HTR-8/SVneo (cell line): ENCODE measurements at places on chromosomes 11 and 22.

DNA sequence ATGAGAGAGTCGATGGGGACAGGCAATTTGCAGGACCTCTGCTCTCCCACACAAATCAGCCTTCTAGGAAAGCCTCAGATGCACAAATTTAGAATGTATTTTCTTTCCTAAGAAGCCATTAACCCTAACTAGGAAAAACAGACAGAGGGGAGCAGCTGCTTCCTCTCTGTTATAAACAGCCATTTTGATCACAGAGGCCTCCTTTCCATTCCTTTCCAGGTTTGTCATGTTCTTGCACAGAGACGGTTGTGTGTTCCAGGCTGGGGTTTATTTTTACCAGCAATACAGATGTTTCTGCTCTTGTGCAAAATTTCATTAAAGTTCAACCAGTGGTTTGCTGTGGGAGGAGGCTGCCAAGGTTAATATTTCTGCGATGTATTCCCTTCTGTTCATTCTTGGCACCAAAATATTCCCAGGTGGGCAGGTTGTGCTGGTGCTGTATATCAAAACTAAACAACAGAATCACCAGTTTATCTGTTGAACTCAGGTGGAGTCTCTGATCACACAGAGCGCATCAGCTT lies 90.2 kb downstream of the NAV2 start:
- DNase-seq = no peak

GRCh38 chr11:97118614-97119200 lies 728.9 kb downstream of the JRKL start:
- DNase-seq = no peak

GRCh38 chr11:13837286-13837685 lies 125.2 kb upstream of the SPON1 start:
- DNase-seq = no peak

- no peak for DNase-seq
These were observed 10.2 kb downstream of the CCDC34 start for GRCh38 chr11:27352781-27353180.

DNA sequence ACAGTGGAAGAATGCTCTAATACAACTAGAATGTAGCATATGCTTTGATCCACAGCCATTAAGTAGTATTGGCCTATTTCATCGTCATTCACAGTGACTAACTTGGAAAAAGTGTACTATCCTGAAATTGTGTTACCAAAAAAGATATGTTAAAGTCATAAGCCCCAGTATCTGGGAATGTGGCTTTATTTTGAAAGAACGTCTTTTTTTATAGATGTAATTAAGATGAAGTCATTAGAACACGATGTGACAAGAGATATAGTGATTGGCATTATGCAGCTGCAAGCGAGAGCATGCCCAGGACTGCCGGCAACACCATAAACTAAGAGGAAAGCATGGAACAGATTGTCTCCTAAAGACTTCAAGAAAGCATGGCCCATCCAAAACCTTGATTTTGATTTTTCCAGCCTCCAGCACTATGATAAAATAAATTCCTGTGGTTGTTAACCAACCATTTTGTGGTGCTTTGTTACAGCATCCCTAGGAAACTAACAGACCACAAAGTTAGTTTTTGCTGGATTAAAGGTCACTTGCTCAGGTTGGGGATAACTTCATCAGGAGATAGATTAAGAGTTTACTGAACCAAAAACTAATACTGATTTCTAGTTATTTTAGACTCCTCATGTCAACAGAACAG lies 870.6 kb upstream of the LRRC4C start:
- DNase-seq = no peak

- peak; percentile 26 for DNase-seq
These were observed 9.9 kb upstream of the IGLL5 start for GRCh38 chr22:22877523-22878210.

DNA sequence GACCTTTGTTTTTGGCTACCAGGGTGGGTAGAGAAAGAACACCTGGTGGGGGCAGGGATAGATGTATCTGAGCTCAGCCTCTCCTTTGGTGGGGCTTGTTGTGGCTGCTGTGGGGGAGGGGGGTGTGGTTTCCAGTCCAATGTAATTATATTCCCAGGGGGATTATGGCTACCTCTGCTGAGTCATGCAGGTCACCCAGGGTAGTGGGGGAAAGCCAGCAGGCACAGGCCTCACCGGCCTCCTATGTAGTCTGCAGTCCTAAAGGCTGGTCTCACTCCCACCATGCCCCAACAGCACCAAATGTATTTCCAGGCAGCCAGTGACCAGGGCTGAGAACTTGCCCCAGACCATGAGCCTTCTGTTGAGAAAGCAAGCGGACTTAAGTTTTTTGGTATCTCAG lies 119.6 kb downstream of the DYNC2H1 start:
- no peak for DNase-seq

GRCh38 chr22:49305214-49305965 lies 522.3 kb downstream of the BRD1 start:
- peak; percentile 30 for DNase-seq

GRCh38 chr11:47857892-47858543 lies 9.9 kb upstream of the NUP160 start:
- DNase-seq = no peak

DNA sequence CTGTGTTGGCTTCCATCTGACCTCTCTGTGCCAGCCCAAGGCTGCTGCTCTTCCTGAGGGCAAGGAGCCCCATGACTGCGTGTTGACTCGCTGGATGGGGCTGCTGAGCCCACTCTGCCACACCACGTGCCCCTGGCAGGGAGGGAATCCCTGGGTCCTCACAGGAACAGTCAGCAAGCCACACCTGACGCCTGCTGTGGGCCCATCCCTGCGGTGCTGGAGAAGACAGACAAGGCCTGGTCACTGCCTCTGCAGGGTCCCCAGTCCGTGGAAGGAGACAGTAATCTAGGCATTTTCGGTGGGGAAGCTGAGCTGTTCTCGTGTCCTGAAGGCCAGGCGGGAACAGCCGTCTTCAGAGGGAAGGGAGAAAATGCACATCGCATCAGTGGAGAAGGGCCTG lies 10.6 kb upstream of the PPP6R3 start:
- no peak for DNase-seq

DNA sequence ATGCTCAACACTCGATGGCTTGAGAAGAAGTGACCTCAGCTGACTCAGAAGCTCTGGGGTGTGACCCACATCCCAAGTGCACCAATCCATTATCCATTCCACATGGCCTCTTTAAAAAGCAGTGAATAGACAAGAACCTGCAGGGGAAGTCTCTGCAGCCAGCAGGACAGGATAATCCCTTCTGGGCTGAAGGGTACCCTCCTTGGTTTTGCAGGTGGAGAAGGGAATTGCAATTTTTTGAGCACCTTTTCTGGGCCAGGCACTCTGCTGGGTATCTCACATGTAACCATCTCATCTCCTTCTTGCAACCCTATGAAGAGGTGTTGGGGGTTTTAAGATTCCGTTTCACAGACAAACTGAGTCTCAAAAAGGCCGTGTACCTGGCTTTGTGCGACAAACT lies 76.6 kb downstream of the MYO18B start:
- DNase-seq = no peak

- DNase-seq = no peak
These were observed 12.9 kb downstream of the CRYBB2 start for GRCh38 chr22:25232301-25232700.

DNA sequence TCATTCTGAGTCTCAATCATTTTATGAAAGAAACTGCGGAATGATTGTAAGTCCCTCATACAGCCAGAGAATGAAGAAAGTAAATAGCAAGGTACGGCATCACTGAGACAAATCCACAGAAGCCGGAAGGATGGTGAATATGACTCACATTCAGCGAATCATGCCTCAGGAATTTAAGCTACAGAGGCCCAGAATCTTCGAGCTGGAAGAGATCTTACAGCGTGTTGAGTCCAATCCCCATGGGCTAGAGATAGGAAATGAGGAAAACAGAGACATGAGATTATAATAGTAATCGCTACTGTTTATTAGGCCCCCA lies 173.2 kb downstream of the KIF18A start:
- DNase-seq = peak; percentile 77
